Stimulated activated CD8-positive, alpha-beta memory T cell treated with anti-CD3 and anti-CD28 coated beads, Interleukin-7, amount 100 ng/mL, for 4 hours (primary cell): ENCODE measurements at places on chromosomes 5 and 9.

DNA sequence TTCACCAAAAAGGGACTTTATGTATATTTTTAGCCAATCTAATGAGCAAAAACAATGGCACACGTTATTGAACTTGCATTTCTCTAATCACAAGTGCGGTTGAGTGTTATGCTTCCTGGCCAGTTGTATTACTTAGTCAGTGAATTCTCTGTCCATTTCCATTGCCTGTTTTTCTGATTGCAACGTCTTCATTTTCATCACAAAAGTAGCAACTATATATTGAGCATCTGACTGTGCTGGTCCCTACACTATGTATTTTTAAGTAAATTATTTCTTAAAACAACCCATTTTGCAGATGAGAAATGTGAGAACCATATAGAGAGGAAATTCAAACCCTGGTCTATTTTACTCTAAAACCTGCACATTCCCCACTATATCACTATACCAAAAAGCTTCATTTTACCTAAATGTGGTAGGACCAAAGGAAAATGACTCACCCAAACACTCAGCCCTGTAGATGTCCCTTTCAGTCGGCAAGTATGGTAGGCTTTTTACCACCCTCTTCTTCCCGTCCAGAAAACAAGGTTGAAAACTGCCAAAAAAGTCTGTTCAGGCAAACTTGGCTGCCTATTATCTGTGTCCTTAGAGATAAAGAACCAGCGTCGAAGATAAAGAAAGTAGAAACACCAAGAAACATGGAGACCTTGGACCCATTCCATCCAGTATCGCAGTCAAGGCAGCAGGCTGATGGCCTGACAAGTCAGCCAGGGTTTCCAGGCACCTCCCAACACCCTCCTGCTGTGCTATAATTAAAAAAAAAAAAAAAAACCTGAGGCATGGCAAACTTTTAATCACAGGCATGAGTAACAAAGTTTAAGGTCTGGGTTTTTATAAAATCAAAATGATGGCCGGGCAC, 18.8 kb upstream of the FAM13B start:
- DNase-seq = no peak

DNA sequence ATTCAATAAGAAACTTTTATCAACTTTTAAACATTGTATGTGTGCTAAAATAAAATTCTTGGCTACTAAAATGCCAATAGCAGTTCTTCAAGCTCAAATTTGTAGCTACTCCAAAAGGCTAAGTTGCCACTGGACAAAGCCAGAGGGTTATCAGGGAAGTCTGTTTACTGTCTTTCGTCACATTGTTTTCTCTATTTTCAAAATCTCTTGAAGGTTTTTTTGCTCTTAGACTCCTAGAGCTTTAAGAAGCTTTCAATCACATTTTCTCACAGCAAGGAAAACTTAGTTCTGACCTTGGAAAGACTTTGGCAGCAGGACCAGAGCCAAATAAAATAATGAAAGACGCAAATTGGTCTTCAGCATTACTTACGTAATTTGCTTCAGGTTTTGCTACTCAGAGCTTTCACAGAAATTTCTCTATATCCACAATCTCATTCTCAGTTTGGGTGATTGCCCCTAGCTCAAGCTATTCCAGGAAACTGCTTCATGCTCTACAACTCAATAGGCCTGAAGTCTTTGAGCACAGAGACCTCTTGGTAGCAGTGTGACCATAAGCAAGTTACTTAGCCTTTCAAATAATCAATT, 257.7 kb downstream of the GABRG2 start:
- no peak for DNase-seq

DNA sequence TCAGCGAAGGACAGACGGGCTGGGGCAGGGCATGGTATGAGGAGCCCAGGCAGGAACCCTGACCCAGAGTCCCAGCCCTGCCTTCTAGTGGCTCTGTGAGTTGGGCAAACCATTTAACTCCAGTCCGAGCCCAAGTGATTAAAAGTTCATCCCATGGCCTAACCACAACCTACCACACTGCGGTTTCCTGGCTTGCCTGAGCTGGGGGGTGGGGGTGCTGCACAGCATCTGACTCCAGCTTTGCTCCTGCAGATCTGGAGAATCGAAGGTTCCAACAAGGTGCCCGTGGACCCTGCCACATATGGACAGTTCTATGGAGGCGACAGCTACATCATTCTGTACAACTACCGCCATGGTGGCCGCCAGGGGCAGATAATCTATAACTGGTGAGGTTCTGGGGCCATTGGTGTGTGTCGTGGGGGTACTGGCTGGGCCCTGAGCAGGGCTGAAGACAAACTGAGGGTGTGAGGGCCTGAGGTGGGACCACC, 49.0 kb downstream of the STOM start:
- peak; percentile 6 for DNase-seq

DNA sequence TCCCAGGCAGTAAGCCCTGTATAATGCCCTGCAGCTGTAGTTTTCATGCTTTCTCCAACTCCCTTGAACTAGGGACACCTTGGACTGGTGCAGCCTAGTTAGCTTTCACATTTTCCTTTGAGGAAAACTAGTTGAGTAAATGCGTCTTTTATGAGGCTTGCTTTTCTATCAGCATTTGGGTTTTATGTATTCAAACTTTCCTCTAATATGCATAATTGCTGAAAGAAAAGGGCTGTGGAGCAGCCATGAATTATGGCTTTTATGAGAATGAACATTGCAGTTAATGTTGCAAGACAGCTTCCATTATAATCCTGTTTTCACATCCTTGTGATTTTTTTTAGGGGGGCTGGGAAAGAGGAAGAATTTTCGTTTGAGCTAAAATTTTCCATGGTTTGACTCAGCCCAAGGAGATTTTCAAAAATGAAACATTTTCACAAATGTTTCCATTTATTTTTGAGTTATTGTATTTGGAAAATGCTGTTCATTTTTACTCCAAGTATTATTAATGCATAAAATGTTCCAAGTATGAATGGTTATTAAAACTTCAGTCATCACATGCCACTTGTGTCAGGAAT, 57.9 kb upstream of the PPP3R2 start:
- no peak for DNase-seq

GRCh38 chr9:135344523-135344901, 135.1 kb upstream of the PPP1R26 start:
- DNase-seq = no peak

DNA sequence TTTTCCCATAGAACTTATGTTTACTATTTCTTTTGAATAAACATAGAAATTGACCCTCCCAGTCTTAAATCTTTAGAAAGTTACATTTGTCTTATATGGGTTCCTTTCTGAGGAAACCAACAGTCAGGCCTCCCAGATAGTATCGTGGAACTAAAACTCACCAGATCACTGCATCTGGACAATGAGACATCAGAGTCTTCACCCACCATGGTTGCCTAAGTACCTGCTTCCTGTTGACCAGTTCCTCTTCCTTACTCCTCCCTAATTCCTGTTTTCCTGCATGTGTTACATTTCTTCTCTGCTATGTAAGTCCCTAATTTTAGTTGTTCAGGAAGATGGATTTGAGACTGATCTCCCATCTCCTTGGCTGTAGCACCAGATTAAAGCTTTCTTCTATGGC, 462.2 kb downstream of the DIRAS2 start:
- DNase-seq = no peak

DNA sequence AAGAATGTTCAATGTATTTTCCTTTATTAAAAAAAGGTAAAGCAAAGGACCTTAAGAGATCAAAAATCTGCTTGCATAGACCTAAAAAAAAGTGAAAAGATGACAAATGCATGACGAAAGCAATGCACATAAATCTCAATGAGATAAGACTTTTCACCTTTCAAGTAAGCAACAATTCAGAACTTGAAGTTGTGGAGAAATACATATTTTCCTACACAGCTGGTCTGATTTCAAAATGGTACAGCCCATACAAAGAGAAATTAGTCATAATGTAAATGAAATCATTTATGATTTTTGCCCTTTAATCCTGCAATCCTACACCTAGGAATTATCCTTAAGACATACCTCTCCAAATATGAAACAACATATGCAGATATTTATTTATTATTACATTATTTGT, 568.0 kb downstream of the ANXA1 start:
- no peak for DNase-seq

GRCh38 chr9:36401164-36401740, 1.2 kb upstream of the RNF38 start:
- DNase-seq = no peak

DNA sequence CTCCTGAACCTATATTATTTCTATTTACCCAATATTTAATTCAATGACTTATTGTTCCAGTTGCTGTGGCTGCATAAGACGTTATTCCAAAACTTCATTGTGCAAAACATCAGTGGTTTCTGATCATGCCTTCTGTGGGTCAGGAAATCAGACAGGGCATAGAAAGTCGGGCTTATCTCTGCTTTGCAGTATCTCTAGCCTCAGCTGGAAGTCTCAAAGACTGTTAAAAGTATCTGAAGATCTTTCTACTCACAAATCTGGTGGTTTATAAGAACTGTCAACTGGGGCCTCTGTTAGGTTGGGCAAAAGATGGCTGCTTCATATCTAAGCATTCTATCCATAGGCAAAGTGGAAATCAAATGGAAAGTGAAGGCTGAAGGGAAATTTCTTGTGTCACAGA, 687.7 kb upstream of the ARRDC3 start:
- no peak for DNase-seq

- no peak for DNase-seq
Observed at GRCh38 chr5:3994628-3995027, 399.0 kb downstream of the IRX1 start.

GRCh38 chr5:162837155-162837554, 600.2 kb upstream of the CCNG1 start:
- no peak for DNase-seq

GRCh38 chr5:81166430-81166829, 66.7 kb upstream of the CKMT2 start:
- no peak for DNase-seq

GRCh38 chr5:79120221-79120620, 8.6 kb downstream of the BHMT start:
- no peak for DNase-seq

DNA sequence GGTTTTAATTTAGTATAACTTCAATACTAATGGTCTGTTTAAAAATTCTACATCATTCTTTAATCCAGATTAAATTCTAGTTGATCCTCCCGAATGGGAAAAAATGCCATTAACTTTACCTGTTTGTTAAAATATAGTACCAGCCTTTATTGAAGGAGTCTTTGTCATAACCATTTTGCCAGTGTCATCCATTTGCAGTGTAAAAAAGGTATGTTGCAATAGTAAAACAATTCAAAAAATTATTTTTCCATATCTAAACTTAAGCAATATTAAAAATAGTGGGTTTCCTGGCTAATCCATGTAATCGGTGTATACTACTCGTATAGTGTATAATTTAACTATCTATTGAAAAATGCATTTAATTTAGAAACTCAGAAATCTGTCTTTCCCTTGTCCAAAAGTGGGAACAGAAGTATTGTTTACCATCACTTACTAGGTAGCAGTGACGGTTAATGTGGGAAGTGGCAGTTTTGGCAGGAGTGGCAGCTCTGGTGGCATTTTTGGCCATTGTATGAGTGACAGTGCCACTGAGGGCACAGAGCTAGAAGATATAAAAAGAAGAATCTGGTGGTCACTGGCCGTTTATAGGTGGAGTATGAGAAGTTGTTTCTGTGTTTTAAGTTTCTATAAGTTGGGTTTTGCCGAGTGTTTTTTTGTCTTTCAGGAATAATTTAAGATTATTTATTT, 1.9 kb downstream of the AP3S1 start:
- no peak for DNase-seq

- DNase-seq = peak; percentile 47
Observed at GRCh38 chr5:53381-54174, 38.4 kb upstream of the PLEKHG4B start.
